ENCODE measurements at places on chromosomes 7 and 10.
A peak's percentile ranks its signal among the peaks of the same experiment; 100 is the strongest.

GRCh38 chr10:30719832-30720231 lies 90.3 kb upstream of the LYZL2 start:
- DNase-seq, result no peak

DNA sequence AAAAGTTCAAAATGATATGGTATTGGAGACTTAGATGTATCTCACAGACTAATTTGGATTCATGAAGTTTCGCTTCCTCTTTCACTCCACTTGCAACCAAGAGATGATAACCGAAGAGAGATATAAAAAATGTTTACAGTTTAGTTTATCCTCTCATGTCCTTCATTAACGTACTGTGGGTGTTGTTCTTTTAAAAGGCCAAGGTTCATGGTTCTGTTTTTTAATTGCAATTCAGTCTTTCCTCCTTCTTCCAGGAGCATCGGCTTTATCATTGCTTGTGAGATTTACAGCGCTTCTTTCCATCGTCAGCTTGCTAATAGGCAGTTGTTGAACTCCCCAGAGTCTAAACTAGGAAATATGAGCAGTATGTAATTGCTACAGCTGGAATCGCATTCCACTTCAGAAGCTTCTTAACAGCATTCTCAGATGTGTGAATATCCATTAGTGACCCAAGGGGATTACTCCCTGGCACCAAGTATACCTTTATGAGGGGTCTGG lies 75.9 kb upstream of the HGF start:
- DNase-seq, result peak; percentile 75

- DNase-seq, result no peak
These were observed 49.5 kb downstream of the VWA2 start for GRCh38 chr10:114288424-114289095.

GRCh38 chr7:131959106-131959812 lies 402.8 kb upstream of the PODXL start:
- DNase-seq, result no peak

DNA sequence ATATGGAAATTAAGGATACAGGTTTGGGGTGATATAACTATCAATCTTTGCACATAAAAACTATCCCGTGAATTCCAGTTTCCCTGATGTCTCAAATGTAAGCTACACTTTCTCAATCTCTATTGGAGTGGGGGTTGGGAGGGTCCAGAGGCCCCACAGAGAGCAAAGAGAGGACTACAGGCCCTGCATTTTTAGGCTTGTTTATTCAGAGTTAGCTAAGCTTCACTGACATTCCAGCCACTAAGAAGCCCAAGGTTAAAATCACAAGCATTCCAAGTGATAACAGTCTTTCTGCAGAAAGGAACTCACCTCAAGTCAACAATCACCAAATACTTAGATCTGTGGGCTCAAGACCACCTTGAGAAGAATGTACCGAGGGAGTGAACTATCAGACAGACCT lies 31.6 kb upstream of the LAMB1 start:
- no peak for DNase-seq

DNA sequence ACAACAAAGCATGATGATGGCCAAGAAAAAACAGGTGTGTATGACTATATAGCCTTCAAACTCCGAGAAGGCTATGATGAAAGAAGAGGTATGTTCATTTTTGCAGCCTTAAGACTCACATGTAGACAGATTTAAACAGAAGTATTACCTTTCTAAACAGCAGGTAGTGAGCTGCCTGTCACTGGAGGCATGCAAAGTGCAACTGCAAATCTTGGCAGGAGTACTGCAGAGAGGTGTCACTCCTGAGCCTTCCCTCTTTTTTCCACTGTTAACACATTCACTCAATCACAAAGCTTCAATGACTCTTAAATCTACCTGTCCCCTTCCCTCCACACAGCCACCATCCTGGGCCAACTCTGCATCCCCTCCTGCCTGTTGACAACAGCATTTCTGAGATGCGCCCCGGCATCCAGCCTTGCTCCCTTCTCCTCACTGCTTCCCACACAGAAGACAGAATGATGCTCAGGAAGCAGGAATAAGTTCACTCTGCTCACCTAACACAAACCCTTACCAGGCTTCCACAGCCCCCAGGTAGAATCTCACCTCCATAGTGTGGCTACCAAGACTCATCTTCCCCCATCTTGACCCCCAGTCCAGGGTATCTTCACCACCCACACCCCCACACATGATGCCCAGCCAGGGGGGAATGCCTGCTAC lies 161.9 kb upstream of the ZMIZ1 start:
- DNase-seq, result no peak

DNA sequence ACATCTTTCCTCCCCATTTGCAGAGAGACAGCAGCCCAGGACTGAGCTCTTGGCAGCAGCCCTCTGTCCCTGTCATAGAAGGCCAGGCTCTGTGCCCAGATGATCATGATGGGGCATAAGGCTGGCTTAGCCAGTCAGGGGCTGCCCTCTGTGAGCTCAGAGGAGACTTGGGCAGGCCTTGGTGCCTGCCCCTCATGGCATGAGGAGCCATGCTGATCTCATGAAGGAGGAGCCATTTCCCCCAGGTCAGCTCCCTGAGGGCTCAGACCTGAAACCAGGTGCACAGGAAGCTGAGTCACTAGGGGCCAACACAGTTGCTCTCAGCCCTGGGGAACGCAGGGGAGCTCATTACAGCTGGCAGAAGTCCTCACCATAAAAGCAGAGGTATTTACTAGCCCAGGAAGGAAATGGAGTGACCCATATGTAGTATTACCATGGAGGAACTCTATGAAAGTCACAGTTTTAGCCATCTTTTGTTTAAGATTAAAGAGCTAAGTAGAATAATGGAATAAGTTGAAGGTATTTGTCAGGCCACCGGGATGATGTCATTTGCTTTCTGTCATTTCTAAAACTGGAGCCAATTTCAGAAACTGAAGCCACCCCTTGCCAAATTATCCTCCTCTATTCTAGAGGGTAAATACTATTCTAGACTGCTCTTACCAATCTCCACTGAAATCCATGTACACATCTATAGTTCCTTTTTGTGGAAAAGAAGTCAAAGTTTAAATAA lies 362.4 kb upstream of the ZNF32 start:
- no peak for DNase-seq

GRCh38 chr7:108669958-108670357 lies 100.3 kb downstream of the DNAJB9 start:
- DNase-seq, result no peak

GRCh38 chr10:61285749-61286148 lies 167.4 kb downstream of the TMEM26 start:
- DNase-seq, result no peak

GRCh38 chr7:80783678-80784327 lies 135.0 kb downstream of the SEMA3C start:
- DNase-seq, result no peak

DNA sequence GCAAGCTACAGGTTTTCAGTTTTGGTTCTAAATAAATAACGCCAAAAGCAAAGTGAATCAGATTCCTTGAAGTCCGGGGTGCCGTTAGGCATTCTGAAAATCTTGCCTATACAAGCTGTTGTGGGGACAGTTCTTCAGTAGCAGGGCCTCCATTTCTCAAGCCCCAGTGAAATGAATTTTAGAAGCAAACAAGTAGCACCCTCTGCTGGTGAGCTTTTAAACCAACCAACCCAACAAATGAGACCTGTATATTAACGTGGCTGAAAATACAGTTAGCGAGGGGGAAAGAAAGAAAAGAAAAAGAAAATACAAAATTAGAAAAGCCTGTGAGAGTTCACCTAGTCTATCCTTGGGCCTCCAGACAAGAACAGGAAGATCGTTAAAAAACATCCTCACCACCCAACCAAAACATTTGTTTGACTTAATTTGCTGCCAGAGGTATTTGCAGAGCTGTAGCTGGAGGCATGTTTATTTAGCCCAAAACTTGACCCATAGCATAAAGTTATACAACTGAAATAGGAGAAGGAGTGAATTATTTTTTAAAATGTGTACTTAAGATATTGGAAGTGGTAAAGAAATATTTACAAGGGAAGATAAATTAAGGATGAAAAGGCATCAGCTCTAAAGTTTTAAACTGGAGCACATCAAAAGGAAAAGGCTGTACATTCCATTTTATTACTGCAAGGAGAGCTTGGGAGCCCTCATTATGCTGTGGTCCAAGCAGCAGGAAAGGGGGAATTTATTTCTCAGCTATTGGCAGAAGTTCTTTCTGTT lies 98.9 kb downstream of the DYNC1I1 start:
- peak; percentile 14 for DNase-seq

DNA sequence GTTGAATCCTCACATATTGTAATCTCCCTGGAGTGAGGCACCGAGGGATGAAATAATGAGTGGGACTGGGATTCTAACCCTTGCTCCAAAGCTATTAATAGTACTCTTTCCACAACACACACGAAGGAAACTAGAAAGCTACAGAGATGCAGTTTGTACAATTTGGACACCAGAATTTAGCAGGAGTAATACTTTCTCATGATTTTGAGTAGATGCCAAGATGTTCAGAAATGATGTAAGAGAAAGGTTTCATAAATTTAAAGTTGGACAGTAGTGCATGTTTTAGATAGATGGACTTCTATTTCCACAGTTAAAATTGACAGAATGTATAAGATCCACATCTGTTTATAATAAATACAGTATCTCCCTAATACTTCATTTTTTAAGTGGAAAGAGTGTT lies 46.5 kb downstream of the PRR15 start:
- DNase-seq, result no peak

DNA sequence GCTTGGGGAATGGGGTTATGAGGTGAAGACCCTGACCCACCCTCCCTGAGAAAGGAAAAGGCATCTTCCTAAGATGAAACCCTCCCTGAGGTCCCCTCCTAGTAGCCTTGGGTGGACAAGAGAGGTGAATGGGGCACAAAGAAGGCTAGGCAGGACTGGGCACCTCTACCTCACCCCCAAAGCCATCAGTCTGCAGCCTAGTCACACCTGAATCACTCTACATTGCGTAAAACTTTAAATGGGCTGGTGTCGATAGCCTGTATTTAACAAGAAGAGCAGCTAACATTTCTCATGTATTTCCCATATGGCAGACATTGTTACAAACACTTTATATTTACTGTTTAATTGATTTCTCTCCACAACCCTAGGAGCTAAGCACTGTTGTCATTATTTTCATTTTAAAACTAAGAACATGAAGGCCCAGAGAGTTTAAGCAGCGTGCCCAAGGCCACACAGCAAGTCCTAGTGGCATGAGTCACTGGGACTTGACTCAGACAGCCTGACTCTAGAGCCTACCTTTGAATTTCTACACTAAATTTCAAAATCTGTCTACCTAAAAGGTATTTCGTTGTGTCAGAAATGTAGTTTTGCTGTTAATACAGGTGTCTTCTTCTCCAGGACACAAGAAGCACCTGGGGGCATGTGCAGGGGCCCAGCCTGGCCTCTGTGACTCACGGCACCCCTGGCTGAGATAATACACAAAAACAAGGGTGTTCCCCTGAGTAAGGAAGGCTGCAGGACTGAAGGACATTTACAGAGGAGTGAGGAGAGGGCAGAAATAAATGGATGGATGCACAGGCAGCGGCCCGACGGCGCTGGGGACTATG lies 3.4 kb downstream of the AOC1 start:
- no peak for DNase-seq

GRCh38 chr7:37440738-37441385 lies 7.8 kb downstream of the ELMO1 start:
- no peak for DNase-seq

GRCh38 chr10:99920901-99921300 lies 88.8 kb downstream of the DNMBP start:
- no peak for DNase-seq

GRCh38 chr10:34547291-34547690 lies 267.8 kb downstream of the PARD3 start:
- DNase-seq, result no peak

DNA sequence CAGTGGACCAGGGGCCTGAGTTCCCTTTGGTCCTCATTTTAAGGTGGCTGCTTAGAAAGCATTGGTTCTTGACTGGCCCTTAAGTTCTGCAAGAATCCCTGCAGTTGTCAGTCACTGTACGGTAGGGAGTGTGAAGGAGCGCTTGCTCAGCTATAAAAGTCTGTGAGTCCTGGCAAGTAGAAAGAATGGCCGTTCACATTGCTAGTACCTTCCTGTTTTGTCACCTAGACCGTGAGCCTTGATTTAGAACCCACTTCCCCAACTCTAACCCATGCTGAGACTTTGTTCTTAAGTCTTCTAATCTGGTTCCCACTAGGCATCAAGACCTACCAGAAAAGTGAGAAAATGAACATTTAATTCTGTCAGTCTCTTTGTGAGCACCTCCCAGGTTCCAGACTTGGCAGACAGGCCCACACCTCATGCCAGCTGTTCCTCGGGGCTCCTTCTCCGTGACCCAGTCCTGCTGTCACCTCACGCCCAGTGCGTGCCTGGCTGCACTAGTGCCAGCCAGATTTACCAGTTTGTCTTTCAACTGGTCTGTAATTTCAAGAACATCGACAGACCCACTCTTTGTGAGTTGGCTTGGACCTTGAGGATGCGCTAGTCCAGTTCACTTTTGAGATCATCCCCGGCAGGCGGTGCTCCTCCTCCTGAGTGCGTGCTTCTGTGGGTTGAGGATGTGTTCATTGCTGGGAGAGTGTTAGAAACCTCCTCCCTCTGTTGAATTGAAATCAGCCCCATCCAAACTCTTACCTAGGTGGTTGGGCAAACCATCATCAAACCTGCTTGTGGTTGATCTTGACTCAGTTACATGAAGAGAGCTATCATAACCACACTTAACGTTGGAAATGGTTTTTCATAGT lies 78.5 kb downstream of the SHH start:
- DNase-seq, result no peak

DNA sequence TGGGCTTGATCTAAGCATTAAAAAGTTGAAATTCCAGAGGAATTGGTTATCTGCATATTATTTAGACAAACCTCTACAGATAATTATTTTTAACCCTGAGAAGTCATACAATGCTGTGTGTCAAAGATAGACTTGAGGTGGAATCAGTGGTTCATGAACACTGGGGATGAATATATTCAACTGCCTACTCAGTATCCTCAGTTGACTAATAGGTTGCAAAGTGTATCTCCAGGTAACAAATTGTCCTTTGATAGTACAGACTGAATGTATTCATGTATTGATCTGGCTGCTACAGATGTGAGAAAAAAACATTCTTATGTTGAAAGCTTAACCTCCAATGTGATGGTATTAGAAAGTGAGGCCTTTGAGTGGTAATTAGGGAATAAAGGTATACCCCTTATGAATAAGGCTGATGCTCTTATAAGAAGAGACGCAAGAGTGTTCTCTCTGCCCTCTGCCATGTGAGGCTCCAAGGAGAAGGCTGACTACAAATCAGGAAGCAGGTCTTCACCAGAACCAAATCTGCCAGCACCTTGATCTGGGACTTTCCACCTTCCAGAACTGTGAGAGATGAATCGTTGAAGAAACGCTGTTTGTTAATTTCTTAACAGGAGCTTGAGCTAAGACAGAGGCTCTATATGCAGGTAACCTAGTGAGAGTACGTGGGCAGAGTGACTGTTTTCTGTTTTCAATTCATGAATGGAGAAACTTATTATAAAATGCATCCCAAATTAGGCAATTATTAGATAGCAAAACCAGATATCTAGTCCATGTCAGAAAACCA lies 7.5 kb downstream of the MRPL32 start:
- DNase-seq, result no peak
